Activated T-cell treated with anti-CD3 and anti-CD28 coated beads for 1 hour (primary cell): ENCODE measurements at places on chromosomes 2 and 18.

GRCh38 chr2:102076512-102076911 lies 66.0 kb upstream of the IL1R1 start:
- no peak for DNase-seq

DNA sequence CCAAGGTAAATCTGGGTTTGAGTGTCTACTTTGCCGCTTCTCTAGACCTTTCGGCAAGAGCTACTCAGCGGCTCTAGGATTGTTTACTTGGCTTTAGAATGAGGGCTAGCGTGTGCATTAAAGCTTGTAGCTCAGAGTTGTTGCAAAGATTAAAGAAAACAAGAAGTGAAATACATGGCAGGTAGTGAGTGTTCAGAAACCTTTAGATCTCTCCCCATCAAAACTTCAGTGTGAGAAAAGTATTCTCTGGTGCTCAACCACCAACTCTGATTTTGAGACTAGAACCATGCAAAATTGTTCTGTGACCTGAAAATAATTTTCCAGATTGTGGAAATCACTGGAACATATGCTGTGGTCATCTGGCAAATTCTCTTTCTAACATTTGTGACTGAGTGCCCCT lies 512.0 kb downstream of the CMPK2 start:
- no peak for DNase-seq

DNA sequence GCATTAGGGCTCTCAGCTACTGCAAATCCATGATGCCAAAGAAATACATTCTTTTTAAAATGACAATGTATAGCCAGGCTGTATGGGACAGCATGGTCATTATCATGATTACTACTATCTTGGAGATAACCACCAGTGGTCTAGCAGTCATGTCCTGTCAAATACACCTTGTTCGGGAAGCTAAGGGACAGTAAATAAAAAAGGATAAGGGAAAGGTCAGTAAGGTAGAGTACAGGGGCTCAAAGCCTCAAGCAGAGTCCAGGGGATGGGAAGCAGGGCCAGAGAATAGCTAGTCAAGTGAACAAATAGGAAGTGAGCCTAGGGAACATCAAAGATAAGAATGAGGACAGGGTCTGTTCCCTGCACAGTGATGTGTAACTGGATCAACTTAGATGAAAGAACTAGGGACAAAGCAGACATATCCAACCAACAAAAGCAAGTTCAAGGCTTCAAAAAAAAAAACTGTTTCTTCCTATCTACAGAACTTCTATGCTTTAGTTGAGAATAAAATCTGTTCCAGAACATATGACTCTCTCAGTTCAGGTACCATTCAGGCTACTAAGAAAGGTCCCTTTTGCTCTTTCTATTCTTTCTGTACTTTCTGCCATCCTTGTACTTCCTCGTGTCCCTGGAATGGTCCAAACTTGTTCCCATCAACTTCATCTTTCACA lies 62.9 kb upstream of the EHBP1 start:
- DNase-seq = no peak

DNA sequence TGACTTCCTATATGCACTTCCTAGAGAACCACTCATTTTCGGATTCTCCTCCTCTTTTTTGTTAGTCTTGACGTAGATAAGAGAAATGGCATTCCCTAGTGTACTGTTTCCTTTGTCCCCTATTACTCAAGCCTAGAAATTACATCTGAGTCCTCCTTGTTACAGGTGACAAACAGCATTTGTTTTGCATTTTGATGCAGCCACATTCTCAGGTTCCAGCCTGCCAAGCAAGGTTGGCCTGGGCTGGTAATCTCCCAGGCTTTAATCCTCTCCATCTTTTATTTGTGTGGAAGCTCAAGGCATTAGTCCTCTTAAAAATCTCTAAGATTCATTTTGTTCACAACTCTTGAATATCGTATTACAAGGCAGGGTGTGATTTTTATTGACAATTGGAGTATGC lies 318.0 kb upstream of the NRP2 start:
- DNase-seq = no peak

DNA sequence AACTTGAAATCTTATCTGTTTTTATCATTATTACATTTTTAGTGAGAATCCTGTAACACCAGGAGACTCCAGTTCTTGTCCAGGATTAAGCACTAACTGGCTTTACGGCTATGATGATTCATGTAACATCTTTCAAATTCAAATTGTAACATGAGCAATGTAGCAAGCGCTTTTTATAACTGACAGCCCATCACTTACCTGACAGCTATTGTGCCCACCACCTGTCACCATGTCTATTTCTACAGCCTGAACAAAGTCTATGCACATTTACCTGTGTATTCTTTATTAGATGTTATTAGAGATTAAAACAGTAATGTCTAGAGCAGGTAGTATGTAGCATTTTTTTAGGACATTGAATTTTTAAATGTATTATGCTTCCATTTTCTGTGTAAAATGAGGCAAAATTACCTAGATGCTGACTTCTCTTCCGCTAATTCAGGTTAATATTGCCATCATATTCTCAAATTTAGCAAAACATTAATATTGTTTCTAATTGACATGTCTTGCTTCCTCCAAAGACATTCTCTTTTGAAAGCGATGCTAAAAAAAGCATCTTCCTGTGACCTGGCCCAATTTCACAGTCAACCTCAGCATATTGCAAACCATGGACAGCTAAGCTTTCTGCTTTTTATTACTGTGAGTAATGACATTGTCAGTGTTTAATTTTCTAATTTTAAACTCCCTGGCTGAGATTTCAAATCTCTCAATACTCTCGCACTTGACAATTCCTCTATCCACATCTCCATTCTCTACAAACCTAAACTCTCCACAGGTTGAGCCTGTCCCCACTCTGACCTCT lies 37.8 kb downstream of the RIT2 start:
- no peak for DNase-seq

DNA sequence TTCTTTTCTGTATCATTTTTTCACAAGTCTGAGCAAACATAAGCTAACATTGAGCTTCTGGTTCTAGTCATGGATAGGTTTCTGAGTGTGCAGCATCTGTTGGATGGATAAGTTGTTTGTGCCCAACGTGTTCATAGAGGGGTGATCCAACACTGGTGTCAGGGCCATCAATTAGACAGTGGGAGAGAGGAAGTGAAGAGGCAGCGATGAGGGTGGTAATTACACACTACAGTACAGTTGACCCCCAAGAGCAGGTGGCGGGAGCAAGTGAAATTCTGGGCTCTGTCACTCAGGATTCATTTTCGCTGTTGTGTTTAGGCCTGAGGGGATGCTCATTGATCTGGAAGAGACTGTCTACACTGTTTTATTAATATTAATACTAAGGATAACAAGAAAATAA lies 180.0 kb upstream of the CXCR4 start:
- DNase-seq = no peak

DNA sequence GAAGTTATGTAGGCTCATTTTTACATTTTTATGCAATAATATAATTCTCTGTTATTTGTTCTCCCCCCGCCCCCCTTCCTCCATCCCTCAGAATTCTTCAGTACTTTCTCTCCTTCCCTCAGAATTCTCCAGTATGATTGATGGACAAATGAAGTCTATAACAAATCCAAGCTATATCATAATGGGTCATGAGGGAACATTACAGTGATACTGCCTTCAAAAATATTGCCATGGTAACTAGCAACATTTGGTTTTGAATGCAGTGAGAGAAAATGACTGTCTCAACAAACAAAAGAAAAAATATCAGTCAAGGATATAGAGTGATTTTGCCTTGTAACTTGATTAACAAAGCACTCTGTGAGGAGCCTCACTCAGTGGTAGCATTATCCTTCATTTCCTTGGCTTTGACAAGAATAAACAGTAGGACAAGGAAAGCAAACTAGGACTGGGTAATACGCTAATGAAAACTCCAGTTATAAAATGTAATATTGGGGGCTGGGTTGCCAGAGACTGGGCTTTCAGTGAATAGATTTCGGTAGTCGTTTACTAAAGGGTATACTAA lies 392.9 kb upstream of the CRIM1 start:
- no peak for DNase-seq

GRCh38 chr2:196959734-196960338 lies 33.3 kb upstream of the PGAP1 start:
- DNase-seq = no peak

DNA sequence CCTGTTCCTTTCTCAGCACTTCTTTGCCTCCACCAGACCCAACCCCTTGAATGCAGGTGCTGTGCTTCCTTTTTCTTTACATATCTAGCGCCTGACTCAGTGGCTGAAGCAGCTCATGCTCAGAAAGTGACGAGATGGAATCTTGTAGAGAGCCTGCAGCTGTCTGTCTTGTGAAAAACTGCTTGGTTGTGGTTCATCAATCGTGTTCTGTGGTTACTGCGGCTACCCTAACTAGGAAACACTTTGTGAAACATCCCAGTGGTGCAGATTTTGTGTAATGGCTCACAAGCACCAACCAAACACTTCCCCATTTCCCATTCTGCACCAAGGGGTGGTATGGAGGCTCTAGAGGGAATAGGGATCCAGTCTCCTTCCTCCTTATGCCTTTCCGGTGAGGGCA lies 307.2 kb upstream of the MMADHC start:
- no peak for DNase-seq

GRCh38 chr18:35750929-35751328 lies 169.4 kb downstream of the GALNT1 start:
- no peak for DNase-seq

- no peak for DNase-seq
These were observed 280.6 kb upstream of the PARD3B start for GRCh38 chr2:204264621-204265140.

DNA sequence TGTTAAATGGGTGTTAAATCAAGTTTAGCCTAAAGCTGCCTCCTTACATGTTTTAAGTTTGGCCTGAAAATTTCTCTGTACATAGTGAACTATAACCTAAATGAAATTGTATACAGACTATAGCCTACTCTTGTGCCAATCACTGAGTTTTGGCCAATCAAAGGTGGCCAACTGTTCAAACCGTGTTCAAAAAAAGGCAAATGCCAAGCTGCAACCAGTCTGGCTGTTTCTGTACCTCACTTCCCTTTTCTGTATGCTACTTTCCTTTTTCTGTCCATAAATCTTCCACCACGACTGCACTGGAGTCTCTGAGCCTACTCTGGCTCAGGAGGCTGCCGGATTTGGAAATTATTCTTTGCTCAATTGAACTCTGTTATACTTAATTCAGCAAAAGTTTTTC lies 121.0 kb downstream of the SPOPL start:
- DNase-seq = no peak

GRCh38 chr2:158687315-158687714 lies 107.8 kb upstream of the DAPL1 start:
- DNase-seq = no peak
